ENCODE measurements at places on chromosomes 7 and 10.

DNA sequence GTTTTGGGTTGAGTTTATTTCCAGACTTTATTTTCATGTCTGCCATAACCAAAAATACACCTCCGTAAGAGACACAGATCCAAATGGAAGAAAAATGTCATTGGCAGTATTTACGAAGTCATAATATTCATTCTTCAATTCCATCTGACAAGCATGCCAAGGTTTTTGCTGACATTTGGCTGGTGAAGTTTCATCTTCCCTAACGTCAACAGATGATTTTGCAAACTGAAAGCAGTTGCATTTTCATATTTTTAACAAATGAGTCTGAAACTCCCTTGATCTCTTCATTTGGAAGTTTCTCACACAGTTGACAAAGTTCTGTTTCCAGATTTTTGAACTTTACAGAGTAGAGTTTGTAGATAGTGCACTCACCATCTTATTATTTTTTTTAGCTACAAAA is 114.5 kb downstream of the CALN1 start:
- no peak for DNase-seq

DNA sequence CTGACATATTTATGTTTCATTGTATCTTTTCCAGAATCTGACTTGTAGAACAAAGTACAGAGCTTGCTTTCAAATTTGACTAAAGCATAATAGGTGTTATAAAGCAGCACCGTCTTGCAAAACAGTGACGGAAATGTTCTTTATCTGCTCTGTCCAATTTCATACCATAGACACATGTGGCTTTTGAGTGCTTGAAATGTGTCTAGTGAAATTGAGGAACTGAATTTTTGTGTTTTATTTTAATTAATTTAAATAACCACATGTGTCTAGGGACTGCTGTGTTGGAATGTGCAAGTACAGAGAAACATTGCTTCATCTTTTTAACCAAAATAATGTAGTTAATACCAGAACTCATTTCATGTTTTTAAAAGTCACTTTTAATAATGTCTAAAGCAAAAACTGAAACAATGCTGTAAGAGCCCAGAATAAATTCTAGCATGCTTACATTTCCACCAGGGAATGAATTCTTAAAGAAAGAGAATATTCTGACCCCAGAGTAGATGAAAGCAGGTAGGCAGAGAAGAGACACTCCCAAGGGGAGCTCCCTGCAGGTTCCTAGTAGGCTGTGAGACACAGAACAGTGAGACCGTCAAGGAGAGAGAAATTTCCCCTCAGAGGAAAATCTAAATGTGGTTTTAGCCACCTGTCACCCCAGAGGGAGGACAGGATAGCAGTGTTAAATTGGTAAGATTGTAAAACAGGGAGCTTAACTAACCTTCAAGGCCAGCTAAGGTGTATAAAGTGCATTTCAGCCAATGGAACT is 175.3 kb upstream of the KMT2E start:
- DNase-seq: no peak

DNA sequence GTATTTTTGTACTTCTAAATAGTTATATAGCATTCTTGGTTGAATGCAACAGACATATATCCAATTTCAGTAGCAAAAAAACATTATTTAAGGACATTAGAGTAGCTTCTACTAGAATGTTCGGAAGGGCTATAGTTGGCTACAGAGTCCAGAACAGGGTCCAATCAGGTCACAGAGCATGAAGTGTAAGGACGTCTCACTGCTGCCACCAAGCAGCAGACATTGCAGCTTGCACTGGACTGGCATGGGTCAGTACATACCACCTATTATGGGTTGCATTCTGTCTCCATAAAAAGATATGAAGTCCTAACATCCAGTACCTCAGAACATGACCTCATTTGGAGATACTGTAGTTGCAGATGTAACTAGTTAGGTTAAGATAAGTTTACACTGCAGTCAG is 87.3 kb downstream of the LHFPL3 start:
- DNase-seq: no peak

DNA sequence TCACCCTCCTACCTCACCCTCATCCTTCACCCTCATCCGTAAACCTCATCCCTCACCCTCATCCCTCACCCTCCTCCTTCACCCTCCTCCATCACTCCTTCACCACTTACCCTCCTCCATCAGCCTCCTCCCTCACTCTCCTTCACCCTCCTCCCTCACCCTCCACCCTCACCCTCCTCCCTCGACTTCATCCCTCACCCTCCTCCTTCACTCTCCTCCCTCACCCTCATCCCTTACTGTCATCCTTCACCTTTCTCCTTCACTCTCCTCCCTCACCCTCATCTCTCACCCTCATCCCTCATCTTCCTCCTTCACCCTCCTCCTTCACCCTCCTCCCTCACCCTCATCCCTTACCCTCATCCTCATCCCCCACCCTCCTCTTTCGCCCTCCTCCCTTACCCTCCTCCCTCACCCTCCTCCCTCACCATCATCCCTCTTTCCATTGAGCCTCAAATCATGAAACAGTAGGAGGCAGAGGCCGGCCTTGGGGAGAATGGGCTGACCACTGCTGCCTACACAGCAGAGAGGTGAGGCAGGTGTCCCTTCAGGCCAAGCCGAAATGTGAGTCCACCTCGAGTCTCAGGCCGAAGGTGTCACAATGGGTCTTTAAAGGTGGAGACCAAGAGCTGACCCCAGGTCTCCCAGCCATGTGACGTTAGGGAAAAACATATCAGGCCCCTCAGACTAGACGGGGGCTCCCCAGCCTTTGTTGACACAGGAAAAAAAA is 53.0 kb downstream of the PDGFA start:
- no peak for DNase-seq

DNA sequence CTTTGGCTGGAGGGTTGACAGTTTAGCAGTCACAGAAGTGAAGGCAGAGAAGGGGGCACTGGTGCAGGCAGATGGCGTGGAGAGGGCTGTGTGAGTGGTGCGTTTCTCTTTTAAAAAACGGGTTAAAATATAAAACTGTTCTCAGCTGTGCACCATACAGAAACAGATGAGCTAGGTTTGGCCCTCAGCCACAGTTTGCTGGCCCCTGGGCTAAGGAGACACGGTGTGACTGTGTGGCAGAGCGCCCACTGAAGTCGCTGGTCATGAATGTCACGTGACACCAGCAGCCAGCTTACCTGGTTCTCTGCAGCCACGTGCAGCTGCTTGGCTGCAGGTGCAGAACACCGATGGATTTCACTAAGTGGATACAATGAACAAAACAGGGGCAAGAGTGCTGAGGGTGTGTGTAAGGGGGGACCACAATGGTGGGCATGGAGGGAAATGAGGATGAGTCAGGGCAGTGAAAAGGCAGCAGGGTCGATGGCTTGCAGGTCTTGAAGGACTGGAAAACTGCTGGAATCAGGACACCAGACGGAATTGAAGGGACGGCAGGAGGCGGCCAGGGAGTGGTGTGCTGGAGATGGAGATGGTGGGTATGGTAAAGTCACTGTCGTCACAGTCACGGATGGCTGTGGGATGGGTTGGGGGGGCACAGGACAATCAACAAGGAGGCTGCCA is 7.4 kb downstream of the ZNF746 start:
- DNase-seq: no peak

GRCh38 chr10:105288026-105288425 is 646.9 kb downstream of the SORCS3 start:
- no peak for DNase-seq

GRCh38 chr7:23247046-23247602 is 549 bp downstream of the GPNMB start:
- no peak for DNase-seq

GRCh38 chr7:33639552-33640197 is 265.7 kb upstream of the BMPER start:
- DNase-seq: no peak

- no peak for DNase-seq
These were observed 6.2 kb downstream of the ZNF775 start for GRCh38 chr7:150385302-150385723.

GRCh38 chr10:102394801-102395399 is 605 bp upstream of the NFKB2 start:
- no peak for DNase-seq

DNA sequence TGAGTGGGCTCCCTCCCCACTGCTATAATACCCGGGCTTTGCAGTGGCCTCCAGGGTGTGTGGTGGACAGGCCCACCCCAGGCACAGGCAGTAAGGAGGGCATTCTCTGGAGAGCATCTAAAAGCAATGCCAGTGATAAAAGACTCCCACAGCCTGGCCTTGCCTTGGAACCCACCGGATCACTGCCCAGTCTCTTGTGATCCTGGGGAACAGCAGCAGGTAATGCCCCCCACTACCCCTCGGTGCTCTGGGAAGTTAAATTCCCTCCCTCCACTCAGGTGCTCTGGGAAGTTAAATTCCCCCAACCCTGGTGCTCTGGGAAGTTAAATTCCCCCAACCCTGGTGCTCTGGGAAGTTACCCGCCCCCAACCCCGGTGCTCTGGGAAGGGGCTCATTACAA is 565.2 kb downstream of the TCERG1L start:
- DNase-seq: no peak

DNA sequence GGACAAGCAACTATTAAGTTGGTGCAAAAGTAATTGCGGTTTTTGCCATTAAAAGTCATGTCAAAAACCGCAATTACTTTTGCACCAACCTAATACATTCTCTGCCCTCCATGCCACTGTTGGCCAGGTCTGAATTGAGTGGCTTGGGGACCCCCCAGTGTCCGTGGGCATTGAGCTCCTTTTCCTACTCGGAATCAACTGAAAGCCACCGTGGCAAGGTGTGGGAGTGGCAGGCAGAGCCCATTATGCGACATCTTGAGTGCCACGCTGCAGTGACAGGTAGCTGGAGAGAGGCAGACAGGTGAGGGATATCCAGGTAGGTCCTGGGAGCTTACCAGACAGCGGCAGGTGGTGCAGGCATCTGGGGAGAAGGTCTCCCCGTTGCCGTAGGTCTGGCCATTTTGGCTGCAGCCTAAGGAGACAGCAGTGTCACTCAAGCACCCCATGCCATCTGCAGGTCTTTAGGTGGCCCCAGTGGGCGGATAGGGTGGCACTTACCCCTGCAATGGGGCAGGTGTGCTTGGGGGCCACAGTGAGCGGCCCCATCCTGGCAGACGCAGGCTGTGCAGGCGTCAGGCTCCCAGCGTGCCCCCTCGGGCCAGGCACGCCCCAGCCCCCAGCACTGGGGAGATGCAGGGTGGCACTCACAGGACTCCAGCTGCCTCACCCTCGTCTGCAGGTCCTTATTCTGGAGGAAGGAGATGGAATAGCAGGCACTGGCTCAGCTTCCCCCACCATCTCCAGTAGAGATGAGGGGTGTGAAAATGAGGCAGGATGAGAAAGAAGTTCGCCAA is 3.5 kb downstream of the KCP start:
- DNase-seq: no peak
